NCI-H774 (cell line): ENCODE measurements at places on chromosomes 3 and 15.

GRCh38 chr15:64443747-64444621 is 16.4 kb upstream of the ZNF609 start:
- DNase-seq, result no peak

- peak; percentile 26 for DNase-seq
These were observed 368.7 kb downstream of the IL5RA start for GRCh38 chr3:2741516-2741915.

DNA sequence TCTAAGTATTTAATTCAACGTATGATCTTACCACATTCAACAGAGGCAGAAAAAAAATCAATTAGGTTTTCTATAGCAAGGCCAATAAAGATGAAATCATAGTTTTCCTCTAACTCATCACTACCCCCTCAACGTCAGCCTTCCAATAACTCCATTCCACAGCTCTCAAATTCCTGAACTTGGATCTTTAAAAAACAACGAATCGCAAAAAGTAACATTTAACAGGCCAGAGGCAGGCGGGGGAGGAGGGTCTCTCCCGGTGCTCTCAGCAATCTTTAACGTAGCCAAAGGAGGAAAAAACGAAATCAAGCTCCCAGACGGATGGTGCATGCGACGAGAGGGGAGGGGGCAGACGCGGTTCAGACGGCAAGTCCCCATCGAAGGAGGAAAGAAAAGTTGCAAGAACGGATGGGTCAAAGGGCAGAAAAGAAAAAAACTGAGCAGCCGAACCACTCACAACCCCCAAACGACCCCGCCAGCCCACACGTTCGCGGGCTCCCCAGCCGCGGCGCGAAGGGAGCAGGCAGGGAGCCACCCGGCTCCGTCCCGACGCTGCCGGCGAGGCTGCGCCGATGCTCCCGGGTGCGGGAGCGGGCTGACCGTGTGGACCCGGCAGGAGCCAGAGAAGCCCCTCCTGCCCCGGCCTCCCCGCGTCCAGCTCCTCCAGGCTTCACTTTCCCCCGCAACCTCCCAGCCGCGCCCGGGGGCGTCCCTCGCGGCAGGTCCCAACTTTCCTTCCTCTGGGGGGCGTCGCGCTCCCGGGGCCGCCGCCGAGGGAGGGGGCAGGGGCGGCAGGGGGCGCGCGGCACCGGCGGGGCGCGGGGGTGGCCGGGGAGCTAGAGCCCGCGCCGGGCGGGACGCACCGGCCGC is 703 bp downstream of the PEAK1 start:
- no peak for DNase-seq

DNA sequence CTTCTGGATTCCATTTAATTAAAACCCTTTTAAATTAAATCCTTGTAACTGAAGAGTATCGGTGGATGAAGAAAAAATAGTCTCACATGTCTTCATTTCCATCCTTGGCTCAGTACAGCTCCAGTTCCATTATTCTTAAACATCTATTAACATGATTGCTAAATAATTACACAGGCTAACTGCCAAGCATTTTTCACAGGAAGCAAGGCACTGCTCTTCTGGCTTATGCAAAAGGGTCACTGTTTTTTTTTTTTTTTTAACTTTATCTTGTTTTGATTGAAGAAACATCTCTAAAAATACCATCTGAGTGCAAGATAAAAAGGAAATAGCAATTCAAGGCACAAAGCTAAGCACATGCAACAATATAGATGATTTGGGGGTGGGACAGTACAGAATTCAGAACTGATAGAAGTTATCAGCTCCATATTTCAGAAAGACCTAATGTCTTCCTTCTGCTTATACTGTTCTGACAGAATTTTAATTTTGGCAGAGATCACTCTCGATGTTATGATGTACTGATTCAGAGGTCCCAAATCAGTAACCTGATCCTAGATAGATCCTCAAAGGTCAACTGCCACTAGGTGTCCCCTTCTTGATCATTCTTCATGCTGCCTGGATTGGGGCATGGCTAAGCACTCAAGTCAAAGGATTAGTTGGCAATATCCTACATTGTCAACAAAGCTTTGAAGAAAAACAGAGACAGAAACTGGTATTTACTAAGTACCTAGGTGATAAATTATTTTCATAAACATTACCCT is 57.8 kb upstream of the ACTC1 start:
- DNase-seq, result peak; percentile 35
